Daoy (cell line): ENCODE measurements at places on chromosomes 4 and X. TPM values are rescaled to one million over a fixed set of nuclear protein-coding genes. Genes with fewer than 3 reads are reported as not detected.

AVPR2 gene
- 1.1 TPM in 1 of 2 replicates, not detected in the other for total RNA-seq

RIBC1 gene
- total RNA-seq, result 0.27 and 1.3 TPM in 2 replicates

MGST2 gene
- 21.2 and 23.2 TPM in 2 replicates for total RNA-seq

FGF13 gene
- 4.4 and 6.0 TPM in 2 replicates for total RNA-seq

ATP1B4 gene
- not detected in 2 replicates for total RNA-seq

FAM156A gene
- 6.6 and 21.7 TPM in 2 replicates for total RNA-seq

HPGDS gene
- not detected in 2 replicates for total RNA-seq

TGIF2LX gene
- total RNA-seq, result 0.69 and 0.77 TPM in 2 replicates

AMBN gene
- 0.06 TPM in 1 of 2 replicates, not detected in the other for total RNA-seq

F8A2 gene
- total RNA-seq, result not detected in 2 replicates

MAGEA4 gene
- not detected in 2 replicates for total RNA-seq

MAGEB1 gene
- total RNA-seq, result 30.3 and 39.3 TPM in 2 replicates

PRRG1 gene
- 2.7 and 4.3 TPM in 2 replicates for total RNA-seq

ARAP2 gene
- 0.97 and 24.1 TPM in 2 replicates for total RNA-seq

ZNF732 gene
- 0.12 and 1.1 TPM in 2 replicates for total RNA-seq

YY2 gene
- total RNA-seq, result 0.03 and 0.11 TPM in 2 replicates

SYP gene
- 7.5 and 7.6 TPM in 2 replicates for total RNA-seq

SSX4 gene
- total RNA-seq, result not detected in 2 replicates

BANK1 gene
- 0.03 TPM in 1 of 2 replicates, not detected in the other for total RNA-seq

TLR1 gene
- total RNA-seq, result 3.5 and 4.3 TPM in 2 replicates

FMR1NB gene
- total RNA-seq, result 59.5 and 68.2 TPM in 2 replicates

PRSS12 gene
- total RNA-seq, result 5.8 and 10.9 TPM in 2 replicates

ALB gene
- total RNA-seq, result not detected in 2 replicates

STATH gene
- not detected in 2 replicates for total RNA-seq

SLIT2 gene
- 0.29 and 0.39 TPM in 2 replicates for total RNA-seq

CXCL10 gene
- total RNA-seq, result 0.77 and 0.86 TPM in 2 replicates

MAGEA1 gene
- 2.7 and 3.3 TPM in 2 replicates for total RNA-seq

BEX1 gene
- total RNA-seq, result 26.9 and 37.9 TPM in 2 replicates

MSL3 gene
- 25.2 and 32.5 TPM in 2 replicates for total RNA-seq
